Stromal cell of bone marrow (primary cell): ENCODE measurements at places on chromosomes 1 and 21.
A peak's percentile ranks its signal among the peaks of the same experiment; 100 is the strongest.

GRCh38 chr21:31894457-31894856, 21.6 kb downstream of the HUNK start:
- no peak for DNase-seq

DNA sequence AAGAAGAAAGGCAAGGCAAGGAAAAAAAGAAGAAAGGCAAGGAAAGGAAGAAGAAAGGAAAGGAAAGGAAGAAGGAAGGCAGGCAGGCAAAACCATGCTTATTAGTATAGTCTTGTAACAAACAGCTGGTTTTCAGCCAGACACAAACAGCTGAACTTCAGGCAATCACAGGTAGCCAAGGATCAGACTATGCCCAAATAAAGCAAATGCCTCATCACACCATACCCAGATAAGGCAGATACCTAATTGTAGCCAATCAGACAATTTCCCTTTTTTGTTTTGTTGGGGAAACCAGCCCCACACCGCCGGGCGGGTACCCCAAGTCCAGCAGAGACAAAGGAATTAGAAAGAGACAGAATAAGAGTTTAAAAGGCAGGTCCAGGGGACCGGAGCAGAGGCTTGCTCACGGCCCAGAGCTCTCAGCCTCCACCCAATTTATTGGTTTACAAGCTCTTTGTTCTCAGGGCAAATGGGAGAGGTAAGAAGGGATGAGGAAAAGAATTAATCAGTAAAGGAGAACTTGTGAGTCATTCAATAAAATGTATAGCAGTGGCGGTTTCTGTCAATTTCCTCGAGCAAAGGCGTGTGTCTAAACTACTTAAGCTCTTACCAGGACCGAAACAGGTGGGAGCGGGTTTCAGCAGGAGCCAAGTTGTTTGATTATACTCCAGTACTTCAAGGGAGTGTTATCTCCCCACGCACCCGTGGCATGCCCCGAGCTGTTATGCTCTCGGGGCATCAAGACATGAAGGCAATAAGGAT, 886.8 kb downstream of the KCNT2 start:
- DNase-seq, result no peak

DNA sequence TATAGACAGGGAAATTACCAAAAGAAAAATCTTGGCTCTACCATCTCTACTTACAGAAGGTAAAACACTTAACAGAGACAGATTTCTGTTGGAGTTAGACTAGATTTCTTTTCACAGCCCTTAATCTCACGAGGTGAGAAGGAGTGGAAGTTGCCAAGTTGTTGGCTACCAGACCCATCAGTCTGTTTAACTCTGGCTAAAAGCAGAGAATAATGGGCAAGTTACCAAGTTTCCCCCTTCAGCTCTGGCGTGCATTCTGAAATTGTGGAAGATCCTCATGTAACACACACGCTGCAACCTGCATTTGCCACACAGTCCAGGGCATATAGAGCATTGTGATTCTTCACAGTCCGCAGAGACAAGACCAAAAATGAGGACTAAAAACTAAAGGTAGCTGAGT, 49.3 kb downstream of the STX6 start:
- DNase-seq, result no peak

DNA sequence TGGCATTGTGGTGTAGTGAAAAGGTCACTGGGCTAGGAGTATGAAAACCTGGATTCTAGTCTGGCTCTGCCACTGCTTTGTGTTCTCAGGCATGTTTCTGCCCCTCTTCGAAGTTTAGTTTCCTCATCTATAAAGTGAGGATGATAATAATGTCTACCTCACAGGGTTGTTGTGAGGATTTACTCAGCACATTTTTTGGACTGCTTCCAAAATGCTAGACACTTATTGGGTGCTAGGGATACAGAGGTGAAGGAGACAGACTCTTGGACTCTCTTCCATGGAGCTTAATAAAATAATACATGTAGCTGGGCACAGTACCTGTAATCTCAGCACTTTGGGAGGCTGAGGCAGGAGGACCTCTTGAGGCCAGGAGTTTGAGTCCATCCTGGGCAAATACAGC, 3.6 kb downstream of the KIF2C start:
- DNase-seq, result no peak

DNA sequence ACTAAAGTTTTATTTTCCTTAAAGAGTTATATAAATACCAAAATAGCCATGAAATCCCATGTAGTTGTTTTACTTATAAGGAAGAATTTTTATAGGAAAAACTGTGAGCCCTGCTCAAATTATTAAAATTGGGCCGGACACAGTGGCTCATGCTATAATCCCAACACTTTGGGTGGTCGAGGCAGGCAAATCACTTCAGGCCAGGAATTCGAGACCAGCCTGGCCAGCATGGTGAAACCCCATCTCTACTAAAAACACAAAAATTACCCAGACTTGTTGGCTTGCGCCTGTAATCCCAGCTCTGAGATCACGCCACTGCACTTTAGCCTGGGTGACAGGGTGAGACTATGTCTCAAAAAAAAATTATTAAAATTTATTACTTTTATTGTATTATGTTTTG, 149.3 kb downstream of the MRPL39 start:
- DNase-seq, result no peak

DNA sequence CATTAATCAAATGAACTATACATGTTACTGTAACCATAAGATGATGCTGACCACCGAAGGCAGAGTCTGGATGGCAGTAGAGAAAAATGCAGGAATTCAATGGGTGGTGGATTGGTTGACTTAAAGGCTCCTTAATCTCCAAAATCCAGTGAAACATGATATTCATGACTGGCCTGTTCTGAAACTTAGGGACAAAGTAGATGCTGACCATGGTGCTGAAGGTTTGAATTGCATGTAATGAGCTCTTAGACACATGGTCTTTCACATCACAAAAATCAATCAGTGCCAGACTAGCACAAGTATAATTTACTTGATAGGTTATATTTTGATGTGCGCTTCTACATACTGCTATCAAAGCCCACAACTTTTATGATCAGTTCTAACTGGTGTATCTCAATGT, 30.9 kb upstream of the NTMT2 start:
- peak; percentile 27 for DNase-seq

GRCh38 chr1:96472471-96472870, 249.1 kb upstream of the PTBP2 start:
- no peak for DNase-seq

GRCh38 chr21:38533887-38534286, 35.6 kb upstream of the ERG start:
- no peak for DNase-seq

GRCh38 chr1:94239796-94240195, 2.4 kb upstream of the ARHGAP29 start:
- DNase-seq, result no peak

DNA sequence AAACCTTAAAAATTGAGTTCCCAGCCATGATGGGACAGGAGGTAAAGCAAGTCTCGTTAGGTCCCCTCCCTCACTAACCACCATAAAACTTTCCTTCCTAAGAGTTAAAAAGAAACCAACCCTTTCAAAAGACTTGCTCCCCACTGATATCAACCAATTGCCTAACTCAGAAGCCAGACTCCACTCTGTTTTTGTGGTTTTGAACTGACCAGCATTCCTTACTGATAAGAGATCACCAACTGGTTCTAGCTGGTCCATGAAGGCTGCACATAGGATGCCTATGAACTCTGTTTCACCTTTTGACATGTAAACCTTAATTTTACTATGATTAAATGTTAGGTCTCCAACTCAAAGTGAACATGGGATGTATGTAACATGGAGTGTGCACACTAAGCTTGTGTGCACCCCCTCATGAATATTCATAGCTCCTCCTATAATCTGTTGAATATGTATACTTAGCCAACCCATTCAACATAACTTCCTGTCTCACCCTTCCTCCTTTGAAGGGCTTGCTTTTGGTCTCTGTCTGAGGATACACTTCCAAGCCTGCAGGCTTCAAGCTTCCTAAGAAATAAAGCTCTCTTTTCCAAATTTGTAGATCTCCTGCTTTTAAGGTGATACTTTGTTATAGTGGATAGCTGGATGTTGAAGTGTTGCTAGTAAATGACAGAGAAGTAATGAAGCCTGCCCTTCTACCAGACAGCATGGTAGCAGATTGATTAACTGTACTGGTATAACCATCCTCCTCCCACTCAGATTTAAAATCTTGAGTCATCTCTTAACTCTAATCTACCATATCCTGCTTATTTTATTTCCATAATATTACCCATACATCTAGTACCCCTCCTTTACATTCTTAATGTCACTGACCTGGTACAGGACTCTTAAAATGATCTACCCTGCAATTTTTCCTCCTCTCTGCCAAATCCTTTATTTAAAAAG, 95.6 kb downstream of the ZNF644 start:
- peak; percentile 13 for DNase-seq

DNA sequence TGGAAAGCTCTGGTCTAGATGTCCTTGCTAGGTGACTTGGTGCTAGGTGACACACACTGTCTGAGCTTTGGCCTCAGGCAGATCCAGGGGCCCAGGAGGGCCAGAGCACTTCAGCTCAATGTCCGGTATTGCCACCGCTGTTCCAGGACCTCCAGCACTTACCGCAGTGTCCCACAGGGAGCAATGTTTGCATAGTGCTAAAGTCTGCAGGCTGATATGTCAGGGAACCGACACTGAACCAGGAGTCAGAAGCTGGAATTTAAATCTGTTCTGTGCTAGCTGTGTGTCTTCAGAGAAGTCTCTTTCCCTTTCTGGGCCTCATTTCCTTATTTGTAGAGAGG, 19.3 kb downstream of the DHCR24 start:
- no peak for DNase-seq

- no peak for DNase-seq
These were observed 44.6 kb upstream of the ZNF281 start for GRCh38 chr1:200454425-200454824.
